ENCODE measurements at places on chromosomes 16 and 17. TPM values are rescaled to one million over a fixed set of nuclear protein-coding genes. Genes with fewer than 3 reads are reported as not detected.

Gene ZFHX3
- 12.4 TPM for total RNA-seq

Gene CDH13
- 74.0 TPM for total RNA-seq

Gene SCGB1C2
- not detected for total RNA-seq

Gene SLC7A6
- 10.9 TPM for total RNA-seq

Gene TP53I13
- total RNA-seq = 29.4 TPM

Gene HID1
- total RNA-seq = 0.71 TPM

Gene OXLD1
- total RNA-seq = 31.8 TPM

Gene TP53TG3C
- total RNA-seq = not detected

Gene SOX15
- 38.7 TPM for total RNA-seq

Gene CASKIN1
- 0.34 TPM for total RNA-seq

Gene TMIGD1
- total RNA-seq = not detected

Gene FAM20A
- not detected for total RNA-seq

Gene RASD1
- 0.68 TPM for total RNA-seq

Gene CCL22
- total RNA-seq = 0.36 TPM

Gene USP43
- 11.6 TPM for total RNA-seq

Gene SLC5A2
- total RNA-seq = not detected

Gene BCO1
- not detected for total RNA-seq

Gene TMEM220
- under 0.01 TPM for total RNA-seq

Gene PRAC1
- total RNA-seq = not detected

Gene HS3ST3B1
- 0.21 TPM for total RNA-seq

Gene GPR139
- not detected for total RNA-seq

Gene MT4
- total RNA-seq = not detected

Gene SLFN13
- total RNA-seq = 1.9 TPM

Gene IL4R
- total RNA-seq = 96.9 TPM

Gene MAPT
- under 0.01 TPM for total RNA-seq

Gene BCAR1
- 30.1 TPM for total RNA-seq

Gene TEKT5
- total RNA-seq = 0.34 TPM

Gene CYTH1
- total RNA-seq = 44.6 TPM

Gene HEATR9
- not detected for total RNA-seq

Gene PLA2G10
- 0.34 TPM for total RNA-seq

Gene ST6GALNAC1
- 9.3 TPM for total RNA-seq

Gene CFAP97D1
- total RNA-seq = 0.07 TPM

Gene ZNF205
- 17.8 TPM for total RNA-seq
